Lung microvascular endothelial cell (primary cell): ENCODE measurements at places on chromosomes 12 and 14. TPM values are rescaled to one million over a fixed set of nuclear protein-coding genes. Genes with fewer than 3 reads are reported as not detected.

- DNase-seq: peak; percentile 85
These were observed 75.2 kb upstream of the FBRSL1 start for GRCh38 chr12:132414634-132415326.

DNA sequence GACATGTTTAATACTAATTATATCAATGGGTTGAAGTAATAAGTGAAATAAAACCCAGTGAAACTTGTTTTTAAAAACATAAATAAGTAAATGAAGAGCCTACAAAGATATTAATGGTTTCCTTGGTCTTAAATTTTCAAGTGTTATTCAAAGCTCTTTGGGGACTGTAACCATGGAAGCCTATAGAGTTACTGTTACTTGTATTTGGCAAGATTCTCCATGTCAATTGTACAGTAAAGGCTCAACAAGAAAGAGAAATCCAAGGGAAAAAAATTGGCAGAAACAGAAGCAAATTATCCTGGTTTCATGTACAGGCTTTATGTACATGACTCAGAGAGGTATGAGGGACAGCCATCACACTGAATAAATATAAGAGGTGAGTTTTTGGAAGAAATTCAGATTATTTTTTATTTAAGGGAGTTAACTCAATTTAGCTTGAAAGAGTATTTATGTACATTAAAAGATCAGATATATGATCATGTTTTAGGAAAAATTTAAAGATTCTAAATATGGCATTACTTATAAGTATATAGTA, 151.1 kb upstream of the HMGA2 start:
- DNase-seq: no peak

The KSR2 gene
- total RNA-seq: under 0.01 and 0.22 TPM in 2 replicates

- DNase-seq: peak; percentile 97
These were observed 2.4 kb upstream of the NUMB start for GRCh38 chr14:73460691-73461127.

The HOTAIR gene
- not detected in 2 replicates for total RNA-seq

DNA sequence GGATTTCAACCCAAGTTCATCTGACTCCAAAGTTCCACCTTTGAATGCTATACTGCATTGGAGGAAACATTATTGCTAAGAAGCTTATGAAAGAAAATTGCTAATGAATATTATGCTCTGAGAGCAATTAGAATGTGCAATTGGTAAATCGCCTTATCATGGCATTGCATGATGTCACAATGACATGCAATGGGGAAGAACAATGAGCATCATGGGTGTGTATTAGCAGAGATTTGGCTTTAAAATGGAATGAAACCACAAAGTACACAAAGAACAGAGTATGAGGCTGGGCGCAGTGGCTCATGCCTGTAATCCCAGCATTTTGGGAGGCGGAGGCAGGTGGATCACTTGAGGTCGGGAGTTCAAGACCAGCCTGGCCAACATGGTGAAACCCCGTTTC, 34.7 kb downstream of the FOS start:
- no peak for DNase-seq

- no peak for DNase-seq
These were observed 24.6 kb downstream of the RPS6KA5 start for GRCh38 chr14:91035855-91036254.

DNA sequence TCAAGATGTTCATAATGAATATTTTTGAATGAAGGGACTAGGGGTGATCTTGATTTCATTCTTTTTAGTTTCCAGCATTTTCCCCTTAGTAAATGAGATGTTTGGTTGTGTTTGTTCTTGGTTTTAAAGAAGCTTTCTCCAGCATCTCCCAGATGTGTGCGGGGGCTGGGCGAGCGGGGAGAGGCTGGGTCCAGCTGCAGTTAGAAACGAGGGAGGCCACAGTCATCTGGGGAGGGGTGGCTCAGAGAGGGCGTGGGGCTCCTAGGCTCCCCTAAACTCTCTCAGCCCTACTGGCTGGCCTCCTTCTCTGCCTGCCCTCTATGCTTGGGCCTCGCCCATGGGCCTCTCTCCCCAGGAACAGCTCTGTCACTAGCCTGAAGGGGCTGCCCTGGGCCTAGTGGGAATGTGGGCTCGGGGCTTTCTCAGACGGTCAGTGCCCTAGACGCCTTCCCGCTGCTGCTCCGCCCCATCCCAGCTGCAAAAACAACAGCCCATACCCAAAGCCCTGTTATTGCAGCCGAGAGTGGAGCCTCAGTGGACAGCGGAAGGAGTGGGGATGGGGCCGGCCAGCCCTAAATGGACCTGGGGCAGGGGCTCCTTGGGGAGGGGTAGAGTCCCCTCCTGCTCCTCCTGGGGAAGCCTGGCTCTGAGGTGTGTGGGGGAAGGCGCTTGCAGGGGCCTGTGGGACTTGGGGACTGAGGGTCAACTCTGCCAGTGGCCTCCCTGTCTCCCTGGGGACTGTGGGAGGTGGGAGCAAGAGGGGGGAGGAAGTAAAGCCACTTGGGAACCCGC, 18.3 kb upstream of the EIF2B2 start:
- DNase-seq: no peak
